Hepatocyte (in vitro differentiated cells): ENCODE measurements at places on chromosomes 6 and 20. TPM values are rescaled to one million over a fixed set of nuclear protein-coding genes. Genes with fewer than 3 reads are reported as not detected.

DNA sequence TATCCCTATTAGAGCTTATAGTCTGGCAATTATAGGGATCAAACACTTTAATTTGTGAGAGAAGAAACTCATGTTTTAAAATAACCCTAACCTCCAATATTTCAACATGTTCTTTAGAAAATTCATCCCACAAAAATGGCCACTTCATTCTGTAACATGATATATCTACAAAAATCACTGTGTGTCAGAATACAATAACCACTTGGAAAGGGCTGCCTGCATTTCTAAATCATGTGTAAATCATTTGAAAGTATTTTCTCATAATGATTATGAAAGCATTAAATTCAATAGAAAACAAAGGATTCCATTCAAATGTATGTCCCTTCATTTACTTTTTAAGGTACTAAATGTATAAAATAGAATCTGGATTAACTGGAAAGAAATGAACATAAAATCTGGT lies 101.4 kb upstream of the NHSL1 start:
- no peaks in the 10 kb centered on the region for H3K36me3 ChIP-seq
- H3K4me3 ChIP-seq, result no peak overlapping the region
- no peak overlapping the region for H3K27ac ChIP-seq
- no peaks in the 10 kb centered on the region for H3K4me1 ChIP-seq

- no peak overlapping the region for H3K4me3 ChIP-seq
- no peaks in the 10 kb centered on the region for H3K4me1 ChIP-seq
- DNase-seq, result no peak
- no peaks in the 10 kb centered on the region for H3K36me3 ChIP-seq
Measured at GRCh38 chr6:88856566-88856965, 106.9 kb downstream of the RNGTT start.

DNA sequence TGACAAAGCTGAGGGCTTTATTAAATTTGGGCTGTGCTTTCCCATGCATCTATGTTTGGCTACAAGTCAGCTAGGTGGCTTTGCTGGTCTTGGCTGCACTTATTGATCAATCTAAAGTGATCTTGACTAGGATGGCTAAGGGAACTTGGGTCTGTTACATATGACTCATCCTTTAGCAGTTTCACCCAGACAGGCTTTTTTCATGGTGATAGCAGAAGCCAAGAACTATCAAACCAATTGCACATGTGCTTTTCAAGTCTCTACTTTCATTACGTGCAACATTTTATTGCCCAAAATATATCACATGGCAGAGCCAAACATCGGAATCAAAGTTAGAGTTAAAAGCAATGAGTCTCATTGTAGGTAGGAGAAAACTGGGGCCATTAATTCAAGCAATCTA lies 626.3 kb downstream of the TENT5A start:
- no peak for DNase-seq
- no peaks in the 10 kb centered on the region for H3K36me3 ChIP-seq
- H3K4me3 ChIP-seq, result no peak overlapping the region
- no peaks in the 10 kb centered on the region for H3K27me3 ChIP-seq

DNA sequence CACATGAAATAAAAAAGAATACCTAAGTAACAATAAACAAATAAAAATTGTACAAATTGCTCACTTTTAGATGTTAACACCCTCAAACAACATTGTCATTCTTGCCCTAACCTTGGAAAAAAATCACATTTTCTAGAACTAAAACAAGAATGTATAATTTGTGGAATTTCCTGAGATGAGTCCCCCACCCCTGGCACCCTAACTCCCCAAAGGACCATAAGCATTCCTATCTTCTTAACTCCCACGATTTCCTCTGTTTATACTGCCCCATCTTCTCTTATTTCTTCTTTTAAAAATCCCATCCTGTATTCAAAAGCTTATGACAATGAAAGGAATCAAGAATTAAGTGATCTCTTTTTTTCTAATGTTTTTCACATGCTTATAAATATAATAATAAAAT lies 70.9 kb downstream of the IBTK start:
- DNase-seq, result no peak
- H3K4me1 ChIP-seq, result peaks cover 4% of the 10 kb centered on the region
- no peaks in the 10 kb centered on the region for H3K36me3 ChIP-seq
- H3K27ac ChIP-seq, result no peak overlapping the region

- H3K4me3 ChIP-seq, result no peak overlapping the region
- no peaks in the 10 kb centered on the region for H3K4me1 ChIP-seq
- no peak overlapping the region for H3K27ac ChIP-seq
- DNase-seq, result no peak
- H3K36me3 ChIP-seq, result no peaks in the 10 kb centered on the region
- no peaks in the 10 kb centered on the region for H3K27me3 ChIP-seq
Measured at GRCh38 chr6:66930559-66931290, 1223.7 kb upstream of the EYS start.

- H3K27me3 ChIP-seq, result no peaks in the 10 kb centered on the region
- no peaks in the 10 kb centered on the region for H3K4me1 ChIP-seq
Measured at GRCh38 chr6:107763946-107764345, 60.2 kb downstream of the SCML4 start.

CTCFL gene
- 0.12 TPM in 1 of 2 replicates, not detected in the other for total RNA-seq

EYS gene
- 0.57 and 1.4 TPM in 2 replicates for total RNA-seq

ENPP5 gene
- total RNA-seq, result 11.5 and 16.9 TPM in 2 replicates

BTNL2 gene
- total RNA-seq, result not detected in 2 replicates

HCRTR2 gene
- total RNA-seq, result 0.16 and 0.17 TPM in 2 replicates
